Activated CD4-positive, alpha-beta T cell treated with anti-CD3 and anti-CD28 coated beads, Interleukin-2, amount 50 U/mL, for 48 hours (primary cell): ENCODE measurements at places on chromosomes 13 and 19.

DNA sequence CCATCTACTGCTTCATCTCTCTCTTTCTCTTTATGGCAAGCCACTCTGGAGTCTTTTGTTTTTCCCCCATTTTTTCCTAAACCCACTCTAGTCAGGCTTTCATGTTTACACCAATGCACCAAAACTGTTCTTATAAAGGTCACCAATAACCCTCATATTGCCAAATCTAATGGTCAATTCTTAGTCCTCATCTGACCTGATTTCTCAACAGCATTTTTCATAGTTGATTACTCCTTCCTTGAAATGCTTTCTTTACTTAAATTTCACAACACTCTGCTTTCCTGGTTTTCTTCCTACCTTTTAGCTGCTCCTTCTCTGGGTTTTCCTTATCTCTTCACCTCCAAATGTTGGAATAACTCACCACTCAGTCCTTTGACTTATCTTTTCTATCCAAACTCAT is 47.9 kb downstream of the MICU2 start:
- no peak for DNase-seq

GRCh38 chr19:35205733-35206323 is 22.7 kb downstream of the FAM187B start:
- no peak for DNase-seq

DNA sequence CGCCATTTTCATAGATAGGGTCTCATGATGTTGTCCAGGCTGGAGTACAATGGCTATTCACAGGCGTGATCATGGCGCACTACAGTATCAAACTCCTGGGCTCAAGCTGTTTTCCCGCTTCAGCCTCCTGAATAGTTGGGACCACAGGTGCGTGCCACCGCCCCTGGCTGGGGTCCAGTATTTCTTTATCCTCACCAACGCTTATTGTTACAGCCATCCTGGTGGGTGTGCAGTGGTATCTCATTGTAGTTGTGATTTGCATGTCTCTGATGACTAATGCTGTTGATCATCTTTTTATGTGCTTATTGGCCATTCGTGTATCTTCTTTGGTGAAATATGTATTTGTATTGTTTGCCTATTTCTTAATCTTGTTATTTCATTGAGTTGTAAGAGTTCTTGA is 49.0 kb downstream of the SIPA1L3 start:
- no peak for DNase-seq

DNA sequence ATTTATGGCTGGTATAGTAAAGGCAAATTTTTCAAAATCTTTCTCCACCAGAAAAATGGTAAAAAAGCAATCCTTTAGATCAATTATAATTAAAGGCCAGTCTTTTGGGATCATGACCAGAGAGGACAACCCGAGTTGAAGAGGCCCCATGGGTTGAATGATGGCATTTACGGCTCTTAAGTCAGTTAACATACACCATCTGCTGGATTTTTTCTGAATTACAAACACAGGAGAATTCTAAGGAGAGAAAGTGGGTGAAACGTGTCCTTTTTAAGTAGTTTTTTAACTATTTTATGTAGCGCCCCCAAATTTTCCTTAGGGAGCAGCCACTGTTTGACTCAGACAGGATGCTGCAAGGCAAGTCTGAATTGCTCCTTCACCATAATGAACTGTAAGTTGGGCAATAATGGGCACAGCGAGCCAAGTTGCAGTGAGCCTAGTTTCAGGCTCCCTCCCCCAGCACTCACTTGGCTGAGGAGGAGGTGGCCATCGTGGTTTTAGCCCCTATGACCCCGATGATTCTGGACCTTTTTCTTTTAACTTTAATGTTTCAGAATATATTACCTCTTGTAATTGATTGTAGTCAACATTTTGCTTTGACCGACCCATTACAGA is 13.6 kb upstream of the ZNF611 start:
- DNase-seq, result no peak

GRCh38 chr19:52296773-52297600 is at the start of gene ZNF480:
Gene ZNF480, plus strand, starts transcription at chr19:52297169. Its CDS starts 3,244 bp downstream, at chr19:52300413.
- peak; percentile 67 for DNase-seq

- DNase-seq, result no peak
Observed at GRCh38 chr13:24225930-24226329, 65.4 kb downstream of the SPATA13 start.

DNA sequence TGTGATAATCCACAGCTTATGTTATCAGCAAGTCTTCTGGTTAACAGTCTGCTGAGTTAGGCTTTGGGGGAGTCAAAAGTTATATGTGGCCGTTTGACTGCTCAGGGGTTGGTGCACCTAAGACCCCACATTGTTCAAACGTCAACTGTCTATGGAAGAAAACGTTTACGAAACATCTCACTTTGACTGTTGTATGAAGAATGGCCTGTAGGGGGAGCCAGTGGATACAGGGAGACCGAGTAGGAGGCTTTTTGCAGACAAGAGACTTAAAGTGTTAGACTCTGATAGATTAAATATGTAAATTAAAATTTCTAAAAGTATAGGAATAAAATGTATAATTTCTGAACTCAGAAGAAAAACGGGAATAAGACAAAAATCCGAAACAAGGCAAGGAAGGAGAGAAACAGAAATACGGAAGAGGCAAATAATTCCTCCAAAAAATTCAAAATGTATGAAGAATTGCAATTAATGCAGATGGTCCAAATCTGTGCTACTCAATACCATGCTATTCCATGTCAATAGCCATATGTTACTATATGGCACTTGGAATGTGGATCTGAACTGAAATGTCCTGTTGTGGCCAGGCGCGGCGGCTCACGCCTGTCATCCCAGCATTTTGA is 37.8 kb downstream of the TNFSF14 start:
- peak; percentile 75 for DNase-seq

DNA sequence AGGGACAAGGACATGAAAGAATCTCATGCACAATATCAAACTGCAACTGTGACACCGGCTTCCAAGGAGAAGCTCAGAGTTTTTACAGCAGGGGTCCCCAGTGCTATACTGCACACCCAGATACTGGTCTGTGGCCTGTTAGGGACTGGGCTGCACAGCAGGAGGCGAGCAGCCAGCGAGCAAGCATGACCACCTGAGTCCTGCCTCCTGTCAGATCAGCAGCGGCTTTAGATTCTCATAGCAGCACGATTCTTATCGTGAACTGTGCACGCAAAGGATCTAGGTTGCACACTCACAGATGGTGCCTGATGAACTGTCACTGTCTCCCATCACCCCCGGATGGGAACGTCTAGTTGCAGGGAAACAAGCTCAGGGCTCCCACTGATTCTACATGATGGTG is 13.1 kb upstream of the CD22 start:
- DNase-seq, result no peak

DNA sequence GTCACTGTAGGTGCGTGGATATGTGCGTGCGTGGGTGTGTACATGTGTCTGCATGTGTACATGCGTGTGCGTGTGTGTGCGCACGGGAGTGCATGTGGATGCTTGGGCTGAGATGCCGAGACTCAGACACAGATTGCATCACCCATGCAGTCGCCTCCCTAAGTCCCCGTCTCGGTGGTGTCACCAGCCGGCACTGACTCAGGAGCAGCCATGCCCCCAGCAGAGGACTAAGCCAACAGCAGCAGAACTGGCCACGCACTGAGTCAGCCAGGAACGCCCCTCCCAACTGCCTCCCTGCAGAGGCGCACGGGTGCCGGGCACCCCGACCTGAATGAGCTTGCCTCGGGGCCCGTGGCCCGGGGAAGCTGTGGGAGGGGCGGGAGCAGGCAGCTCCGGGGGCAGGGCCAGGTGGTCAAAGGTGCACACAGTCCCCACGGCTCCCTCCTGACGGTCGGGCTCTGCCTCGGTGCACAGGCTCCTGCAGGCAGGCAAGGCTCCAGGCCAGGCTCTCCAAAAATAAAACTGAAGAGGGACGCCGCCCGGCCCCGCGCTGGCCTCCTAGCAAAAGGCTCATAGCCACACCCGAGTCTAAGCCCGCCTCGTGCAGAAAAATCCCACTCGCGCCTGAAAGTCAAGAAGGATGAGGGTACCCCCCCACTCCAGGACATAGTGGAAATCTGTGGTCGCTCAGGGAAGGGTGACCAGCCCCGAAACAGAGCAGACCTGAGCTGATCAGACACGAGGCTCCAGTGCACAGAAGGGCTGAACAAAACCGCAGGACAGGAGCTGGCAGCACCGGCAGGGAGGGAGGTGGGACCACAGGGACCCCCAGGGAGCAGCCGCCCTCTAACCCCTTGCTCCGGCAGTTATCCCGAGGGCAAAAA is 49.2 kb downstream of the GADD45B start:
- DNase-seq, result no peak

DNA sequence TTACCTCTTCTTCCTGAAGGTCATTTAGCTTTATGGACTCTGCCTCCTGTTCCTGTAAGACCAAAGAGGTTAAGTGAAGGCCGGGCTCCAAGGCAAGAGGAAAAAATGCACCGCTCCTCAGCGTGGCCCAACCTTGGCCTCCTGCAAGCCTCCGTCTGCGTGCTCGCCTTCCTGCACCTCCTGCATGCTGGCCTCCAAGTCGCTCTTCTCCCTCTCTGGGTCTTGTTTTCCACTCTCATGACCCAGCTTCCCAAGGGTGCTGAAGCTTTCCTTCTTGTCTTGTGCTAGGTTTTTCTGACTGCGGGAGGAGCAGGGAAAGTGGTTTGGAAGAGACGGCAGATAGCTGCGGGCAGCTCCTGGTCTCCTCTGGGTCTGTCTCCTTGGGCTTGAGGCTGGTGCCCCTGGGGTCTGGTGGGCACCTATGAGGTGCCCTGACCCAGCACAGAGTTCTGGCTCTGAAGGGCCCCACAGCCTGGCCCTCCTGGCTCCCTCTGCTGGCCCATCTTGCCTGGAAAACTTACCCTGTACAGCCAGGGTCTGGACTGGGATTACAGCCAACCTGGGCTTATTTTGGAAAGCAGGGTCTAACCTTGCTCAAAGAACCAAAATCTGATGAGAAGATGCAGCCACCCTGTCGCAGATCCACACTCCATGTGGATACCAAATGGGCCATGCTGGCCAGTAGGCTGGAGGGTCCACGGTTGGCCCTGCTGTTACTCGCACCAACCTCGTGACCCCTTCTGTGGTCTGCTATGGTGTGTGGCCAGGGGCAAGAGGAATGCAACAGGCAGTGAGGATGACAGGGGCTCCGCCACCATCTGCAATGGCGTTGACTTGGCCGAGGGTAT is 5.2 kb downstream of the C13orf46 start:
- no peak for DNase-seq

DNA sequence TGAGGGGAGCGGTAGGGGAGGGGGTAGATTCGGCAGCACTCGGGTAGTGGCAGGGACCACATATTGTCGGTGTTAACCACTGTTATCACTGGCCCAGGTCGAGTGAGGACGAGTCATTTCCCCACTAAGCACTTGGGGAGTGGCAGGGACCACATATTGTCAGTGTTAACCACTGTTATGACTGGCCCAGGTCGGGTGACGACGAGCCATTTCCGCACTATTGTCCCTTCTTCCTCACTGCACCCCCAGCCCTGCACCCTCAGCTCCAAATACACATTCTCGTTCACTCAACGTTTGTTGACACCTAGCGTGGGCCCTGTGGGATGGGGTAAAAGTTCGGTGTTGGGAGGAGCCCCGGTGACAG is 467 bp upstream of the CLN5 start:
- DNase-seq, result peak; percentile 75

DNA sequence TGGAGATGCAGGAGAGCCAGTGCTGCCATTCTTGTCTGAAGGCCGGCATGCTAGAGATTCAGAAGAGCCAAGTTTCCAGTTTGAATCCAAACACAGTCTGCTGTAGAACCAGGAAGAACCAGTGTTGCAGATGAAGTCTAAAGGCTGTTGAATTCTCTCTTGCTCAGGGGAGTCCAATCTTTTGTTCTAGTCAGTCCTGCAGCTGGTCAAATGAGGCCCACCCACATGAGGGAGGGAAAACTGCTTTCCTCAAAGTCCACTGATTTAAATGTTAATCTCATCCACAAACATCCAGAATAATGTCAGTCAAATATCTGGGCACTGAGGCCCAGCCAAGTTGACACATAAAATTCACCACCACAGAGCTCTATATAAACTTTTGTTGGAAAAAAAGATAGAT is 136.6 kb downstream of the FRY start:
- DNase-seq, result no peak

DNA sequence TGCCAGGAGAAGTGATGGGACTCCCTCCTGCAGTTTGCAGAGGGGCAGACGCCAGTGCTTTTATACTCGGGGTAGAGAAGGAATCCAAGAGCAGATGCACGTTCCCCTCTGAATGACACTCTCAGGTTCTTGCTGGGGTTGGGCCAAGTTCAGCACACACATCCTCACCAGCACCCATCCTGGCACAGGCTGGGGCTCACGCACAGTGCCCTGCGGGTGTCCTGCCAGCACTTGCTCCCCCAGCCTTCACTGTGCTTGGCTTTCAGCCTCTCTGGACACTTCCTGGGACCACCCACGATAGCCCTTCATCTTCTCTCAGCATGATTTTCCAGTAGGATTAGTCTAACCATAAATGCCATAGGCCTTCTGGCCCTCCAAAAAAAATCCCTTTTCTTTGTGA is 158.6 kb downstream of the ZNF536 start:
- DNase-seq, result no peak

GRCh38 chr19:31300422-31300821 is 48.8 kb downstream of the TSHZ3 start:
- DNase-seq, result no peak

DNA sequence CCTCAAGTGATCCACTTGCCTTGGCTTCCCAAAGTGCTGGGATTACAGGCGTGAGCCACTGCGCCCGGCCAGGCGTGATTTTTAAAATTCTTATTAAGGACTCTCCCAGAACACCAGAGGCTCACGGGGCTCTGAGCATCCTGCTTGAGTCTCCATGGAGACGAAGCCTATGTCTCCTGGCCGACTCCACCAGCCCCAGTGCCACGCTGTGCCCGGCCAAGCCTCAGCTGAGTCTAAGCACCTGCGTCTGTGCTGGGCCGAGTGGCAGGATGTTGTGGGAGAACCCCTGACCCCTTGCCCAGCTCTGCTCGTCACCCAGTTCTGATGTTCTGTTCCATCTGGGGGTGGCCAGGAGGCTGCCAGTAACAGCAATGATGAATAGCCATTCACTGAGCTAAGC is 3.9 kb upstream of the CELF5 start:
- DNase-seq, result no peak

- DNase-seq, result no peak
Observed at GRCh38 chr19:4322942-4323665, 15.5 kb downstream of the STAP2 start.

DNA sequence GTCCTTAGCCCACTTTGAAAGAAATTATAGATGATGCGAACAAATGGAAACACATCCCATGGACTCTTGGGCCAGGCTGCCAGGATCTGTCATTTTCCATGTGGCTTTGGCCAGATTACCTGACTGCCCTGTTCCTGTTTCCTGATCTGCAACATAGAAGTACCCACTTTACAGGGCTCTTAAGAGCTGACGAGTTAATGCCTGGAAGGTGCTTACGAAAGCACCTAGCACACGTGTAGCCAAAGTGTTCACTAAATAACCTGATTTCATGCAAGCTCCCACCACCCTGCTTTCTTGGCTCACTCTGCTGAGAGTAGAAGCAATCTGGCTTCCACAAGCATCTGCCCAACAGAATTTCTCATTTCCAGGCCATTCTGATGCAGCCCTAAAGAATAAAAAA is 575.2 kb downstream of the MYO16 start:
- no peak for DNase-seq

GRCh38 chr19:35049456-35049855 is 7.9 kb downstream of the HPN start:
- no peak for DNase-seq

- no peak for DNase-seq
Observed at GRCh38 chr19:44280916-44281315, 21.2 kb downstream of the ZNF233 start.

- DNase-seq, result no peak
Observed at GRCh38 chr19:15159251-15159650, 41.5 kb downstream of the NOTCH3 start.
